Ureter (tissue), 1 donor: ENCODE measurements at places on chromosomes 1 and 21. TPM values are rescaled to one million over a fixed set of nuclear protein-coding genes. Genes with fewer than 3 reads are reported as not detected.

- DNase-seq: no peak
Observed at GRCh38 chr1:84569216-84569615, 5.0 kb downstream of the CTBS start.

DNA sequence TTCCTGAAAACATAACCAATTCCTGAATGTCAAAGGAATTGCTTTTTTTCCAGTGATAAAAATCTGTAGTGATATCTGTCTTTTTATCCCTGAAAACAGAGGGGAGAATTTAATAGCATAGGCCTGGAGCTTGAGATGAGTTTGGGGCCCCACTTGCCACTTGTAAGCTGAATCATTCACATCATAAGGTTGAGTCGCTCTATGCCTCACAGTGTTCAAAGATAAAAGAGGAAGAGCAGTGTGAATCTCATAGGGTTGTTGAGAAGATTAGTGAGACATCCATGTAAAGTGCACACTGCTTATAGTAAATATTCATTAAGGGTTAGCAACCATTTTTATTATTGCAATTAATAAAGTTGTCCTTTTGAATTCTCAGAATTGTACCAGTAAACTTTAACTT lies 271.3 kb downstream of the DNM3 start:
- no peak for DNase-seq

The ST6GALNAC3 gene
- 11.7 TPM for total RNA-seq

The SAMD11 gene
- total RNA-seq: 13.9 TPM

GRCh38 chr1:223219318-223219635 lies 76.2 kb upstream of the TLR5 start:
- no peak for DNase-seq

GRCh38 chr1:59443310-59443709 lies 146.4 kb downstream of the FGGY start:
- DNase-seq: no peak

DNA sequence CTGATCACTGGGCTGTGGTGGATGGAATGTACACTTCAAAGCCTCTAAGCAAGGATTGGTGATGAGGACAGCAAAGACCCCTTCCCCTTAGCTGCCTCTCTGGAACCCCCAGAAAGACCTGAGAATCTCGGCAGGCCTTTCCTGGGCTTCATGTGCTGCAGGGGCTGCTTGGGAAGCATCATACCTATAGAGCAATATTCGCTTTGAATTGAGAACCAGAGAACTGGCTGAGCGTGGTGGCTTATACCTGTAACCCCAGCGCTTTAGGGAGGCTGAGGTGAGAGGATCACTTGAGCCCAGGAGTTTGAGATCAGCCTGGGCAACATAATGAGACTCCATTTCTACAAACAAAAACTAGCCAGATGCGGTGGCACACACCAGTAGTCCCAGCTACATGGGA lies 22.0 kb downstream of the CSF1 start:
- no peak for DNase-seq

- DNase-seq: no peak
Observed at GRCh38 chr1:160064164-160064563, 5.8 kb downstream of the KCNJ10 start.

DNA sequence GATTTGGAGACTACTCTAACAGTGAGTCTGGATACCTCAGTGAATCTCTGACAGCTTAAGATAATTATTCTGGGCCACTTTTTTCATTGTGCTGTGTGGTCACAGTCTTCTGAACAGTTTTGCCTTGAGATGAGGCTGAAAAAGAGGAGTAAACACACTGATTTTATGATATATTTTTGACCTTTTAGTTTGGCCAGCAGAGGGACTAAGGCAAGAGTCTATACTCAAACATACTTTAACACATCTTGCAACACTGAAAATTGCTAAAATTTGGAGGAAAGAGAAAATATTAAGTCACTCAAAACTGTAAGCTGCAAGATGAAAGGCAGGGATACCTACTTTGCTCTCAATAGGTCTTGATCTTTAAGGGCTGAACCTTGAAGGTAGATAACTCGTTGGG lies 182.7 kb downstream of the KCNT2 start:
- DNase-seq: no peak

DNA sequence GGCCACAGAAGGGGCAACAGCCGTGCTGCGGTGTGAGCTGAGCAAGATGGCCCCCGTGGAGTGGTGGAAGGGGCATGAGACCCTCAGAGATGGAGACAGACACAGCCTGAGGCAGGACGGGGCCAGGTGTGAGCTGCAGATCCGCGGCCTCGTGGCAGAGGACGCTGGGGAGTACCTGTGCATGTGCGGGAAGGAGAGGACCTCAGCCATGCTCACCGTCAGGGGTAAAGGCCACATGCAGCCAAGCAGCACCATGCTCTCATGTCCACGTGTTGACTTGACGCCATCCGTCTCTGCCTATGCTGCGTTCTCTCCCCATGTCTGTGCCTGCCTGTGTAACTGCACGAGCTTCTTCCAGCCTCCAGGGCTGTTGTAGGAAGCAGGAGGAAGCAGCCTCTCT lies 85.5 kb downstream of the OBSCN start:
- DNase-seq: no peak

GRCh38 chr1:193479187-193479586 lies 292.8 kb upstream of the B3GALT2 start:
- no peak for DNase-seq

GRCh38 chr1:18574754-18575153 lies 55.9 kb upstream of the PAX7 start:
- DNase-seq: no peak

The CLDN14 gene
- not detected for total RNA-seq

GRCh38 chr1:8625981-8626898 lies 191.2 kb downstream of the RERE start:
- no peak for DNase-seq

DNA sequence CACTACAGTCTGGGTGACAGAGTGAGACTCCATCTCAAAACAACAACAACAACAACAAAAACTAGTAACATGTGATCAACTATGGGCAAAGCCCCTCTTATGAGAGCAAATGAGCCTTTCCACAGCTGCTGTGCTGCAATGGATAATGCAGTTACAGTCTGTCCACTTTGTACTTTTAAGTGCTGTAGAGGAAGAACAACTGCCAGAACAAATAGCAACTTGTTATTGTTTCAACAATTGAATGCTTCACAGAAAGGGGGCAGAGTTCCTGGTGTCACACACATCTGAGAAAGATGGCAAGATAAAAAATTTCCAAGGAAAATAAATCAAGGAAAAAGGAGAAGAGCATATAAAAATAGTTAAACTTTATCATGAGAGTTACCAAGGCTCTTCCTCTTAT lies 243.6 kb upstream of the DMRTA2 start:
- DNase-seq: no peak

DNA sequence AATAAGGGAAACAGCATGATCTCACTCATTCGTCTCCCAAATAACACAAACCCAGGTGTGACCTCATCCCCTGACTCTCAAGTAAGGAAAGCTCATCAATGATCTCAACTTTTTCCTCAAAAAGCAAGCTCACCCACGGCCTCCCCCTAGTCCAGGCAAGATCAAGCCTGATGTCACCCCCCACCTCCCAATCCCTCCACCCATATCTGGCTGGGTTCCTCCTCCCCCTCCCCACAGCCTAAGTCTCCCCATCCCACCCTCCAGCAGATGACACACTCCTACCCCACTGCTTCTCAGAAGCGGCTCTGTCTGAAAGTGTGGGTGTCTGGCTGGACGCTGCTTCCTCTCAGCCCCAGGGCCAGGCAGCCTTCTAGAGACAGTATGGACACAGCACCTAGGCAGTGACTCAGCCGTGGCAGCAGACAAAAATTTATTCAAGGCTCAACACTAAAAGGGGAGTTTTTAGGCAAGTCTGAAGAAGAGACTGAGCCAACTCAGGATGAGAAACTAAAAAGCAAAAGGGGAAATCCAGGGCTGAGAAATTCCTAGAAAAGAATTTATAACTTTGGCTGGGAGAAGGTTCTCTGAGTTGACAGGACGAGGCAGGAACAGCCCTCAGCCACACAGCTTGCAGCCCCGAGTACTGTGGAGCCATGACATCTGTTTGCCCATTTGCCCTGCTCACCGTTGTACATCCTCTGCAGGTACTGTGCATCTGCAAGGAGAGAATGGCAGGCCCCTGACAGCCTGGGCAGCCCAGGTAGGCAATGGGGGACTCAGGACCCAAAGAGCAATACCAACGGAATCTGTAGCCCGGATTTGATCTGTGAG lies 81.6 kb upstream of the LRRC8D start:
- no peak for DNase-seq

The S100A7 gene
- not detected for total RNA-seq

The AMY1A gene
- not detected for total RNA-seq

The PLA2G5 gene
- 2.4 TPM for total RNA-seq

- DNase-seq: no peak
Observed at GRCh38 chr1:10941891-10942541, 70.4 kb upstream of the TARDBP start.

- no peak for DNase-seq
Observed at GRCh38 chr21:45423201-45423955, 18.4 kb downstream of the COL18A1 start.

- no peak for DNase-seq
Observed at GRCh38 chr1:31470794-31471315, 57.8 kb downstream of the SERINC2 start.

The PRR9 gene
- total RNA-seq: not detected

- peak; percentile 65 for DNase-seq
Observed at GRCh38 chr1:15283526-15283925, 36.5 kb downstream of the FHAD1 start.

DNA sequence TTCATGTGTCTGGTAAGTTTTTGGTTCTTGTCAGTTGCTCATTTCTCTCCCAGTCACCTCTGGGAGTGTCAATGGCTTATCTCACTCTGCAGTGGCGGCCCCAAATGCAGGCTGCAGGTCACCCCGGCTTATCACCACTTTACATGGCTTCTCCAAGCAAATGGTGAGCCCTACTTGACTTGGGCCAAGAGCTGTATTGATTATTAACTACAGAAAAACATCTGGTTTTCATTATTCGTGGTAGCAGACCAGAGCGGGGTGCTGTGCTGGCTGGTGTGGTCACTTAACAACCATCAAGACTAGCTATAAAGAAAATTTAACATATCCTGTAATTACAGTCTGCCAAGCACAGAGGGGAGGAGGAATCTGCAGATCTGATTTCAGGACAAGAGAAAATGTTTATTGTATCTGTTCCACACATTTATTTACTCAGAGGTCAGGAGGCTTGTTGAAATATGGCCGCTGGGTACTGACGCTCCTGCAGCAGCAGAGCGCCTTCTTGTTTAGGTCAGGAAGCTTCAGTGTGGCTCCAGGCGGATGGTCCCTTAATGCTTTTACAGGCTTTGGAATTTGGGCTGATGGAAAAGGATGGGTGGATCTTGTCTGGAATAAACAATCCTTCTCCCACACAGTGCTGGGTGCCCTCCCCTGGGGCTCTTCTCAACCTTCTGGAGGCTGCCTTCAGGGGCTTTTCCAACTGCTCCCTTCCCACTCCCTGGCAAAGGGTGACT lies 87.8 kb downstream of the HLX start:
- DNase-seq: no peak

GRCh38 chr1:46277658-46278373 lies 25.6 kb downstream of the LRRC41 start:
- DNase-seq: no peak

The NMNAT2 gene
- total RNA-seq: 0.99 TPM

DNA sequence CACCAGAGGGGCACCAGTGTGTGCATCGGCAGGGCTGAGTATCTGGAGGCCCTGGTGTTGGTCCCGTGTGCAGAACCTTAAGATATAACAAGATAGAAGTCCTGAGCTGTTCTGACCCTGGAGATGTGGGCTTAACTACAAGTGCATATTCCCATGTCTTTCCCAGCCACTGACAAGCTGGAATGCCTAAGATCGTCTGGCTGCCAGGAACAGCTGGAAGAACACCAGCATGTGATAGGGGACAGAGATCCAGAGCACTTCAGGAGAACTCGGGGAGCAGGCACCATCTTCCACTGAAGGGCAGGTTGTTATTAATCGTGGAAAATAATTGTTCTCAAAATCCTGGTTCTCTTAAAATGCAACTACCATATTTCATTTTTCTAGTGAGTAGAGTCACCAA lies 419.9 kb upstream of the RUNX1 start:
- DNase-seq: no peak

DNA sequence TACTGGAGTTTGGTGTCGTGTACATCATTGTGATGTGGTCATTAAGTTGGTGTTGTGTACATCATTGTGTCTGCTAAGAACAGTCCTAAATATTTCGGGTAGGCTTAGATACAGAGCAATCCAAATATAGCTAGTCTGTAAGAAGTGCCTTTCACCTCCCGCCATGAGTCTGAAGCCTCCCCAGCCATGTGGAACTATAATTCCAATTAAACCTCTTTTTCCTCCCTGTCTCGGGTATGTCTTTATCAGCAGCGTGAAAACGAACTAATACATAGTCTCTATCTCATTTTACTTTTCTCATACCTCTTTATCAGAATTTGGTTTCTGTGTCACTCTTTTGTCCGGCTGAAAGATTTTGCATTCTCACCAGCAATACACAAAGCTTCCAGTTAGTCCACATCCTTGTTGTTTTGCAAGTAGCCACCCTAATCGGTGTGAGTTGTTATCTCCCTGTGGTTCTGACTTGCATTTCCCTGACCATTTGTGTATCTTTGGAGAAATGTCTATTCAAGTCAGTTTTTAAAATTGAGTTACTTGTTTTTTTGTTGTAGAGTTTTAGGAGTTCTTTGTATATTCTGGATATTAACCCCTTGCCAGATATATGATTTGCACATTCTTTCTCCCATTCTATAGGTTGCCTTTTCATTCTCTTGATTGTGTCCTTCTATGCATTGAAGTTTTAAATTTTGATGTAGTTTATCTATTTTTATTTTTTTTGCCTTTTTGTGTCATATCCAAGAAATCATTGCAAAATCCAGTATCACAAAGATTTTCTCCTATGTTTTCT lies 56.5 kb downstream of the FNBP1L start:
- DNase-seq: no peak

The CALML6 gene
- 0.29 TPM for total RNA-seq

The KIF17 gene
- 2.2 TPM for total RNA-seq

DNA sequence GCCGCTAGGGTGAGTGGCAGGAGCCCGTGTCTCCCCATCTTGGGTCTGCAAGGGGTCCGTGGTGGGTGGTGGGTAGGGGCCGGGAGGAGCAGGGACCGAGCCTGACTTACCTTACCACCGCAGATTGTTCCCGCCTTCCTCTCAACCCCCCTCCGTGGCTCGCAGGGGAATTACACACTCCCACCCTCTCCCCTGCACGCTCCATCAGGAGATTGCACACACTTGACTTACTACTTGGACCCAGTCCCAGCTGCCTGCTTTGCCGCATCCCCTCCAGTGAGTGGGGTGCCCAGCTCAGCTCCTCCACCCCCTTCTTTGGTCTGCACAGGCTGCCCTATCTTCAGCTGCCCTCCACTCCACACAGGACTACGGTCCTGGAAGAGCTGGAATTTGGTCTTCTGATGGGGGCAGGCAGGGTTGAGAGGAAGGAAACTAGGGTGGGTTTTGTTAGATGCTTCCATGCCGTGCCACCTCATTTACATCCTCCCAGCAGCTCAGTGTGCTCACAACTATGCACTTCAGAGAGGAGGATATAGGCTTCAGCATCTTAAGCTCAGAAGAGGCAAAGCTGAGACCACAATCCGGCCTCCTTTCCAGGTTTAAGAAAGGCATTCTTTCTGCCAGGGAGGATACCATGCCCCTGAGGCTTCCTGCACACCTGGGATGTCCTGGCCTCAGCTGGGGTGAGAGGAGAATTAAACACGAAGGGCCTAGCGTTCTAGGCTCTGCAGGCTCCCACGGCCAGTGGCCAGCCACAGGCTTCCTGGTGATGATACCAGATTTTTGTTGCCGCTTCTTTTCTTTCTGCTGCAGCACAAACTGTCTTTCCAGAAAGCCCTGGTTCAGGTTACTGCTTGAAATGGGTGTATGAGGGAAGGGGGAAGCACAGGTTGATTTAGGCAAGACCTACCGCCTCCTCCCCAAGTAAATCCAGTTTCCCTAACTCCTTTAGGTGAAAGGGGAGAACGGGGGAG lies 2.3 kb downstream of the KCNC4 start:
- DNase-seq: no peak
